ENCODE measurements at places on chromosomes 3 and 15. TPM values are rescaled to one million over a fixed set of nuclear protein-coding genes. Genes with fewer than 3 reads are reported as not detected.

DNA sequence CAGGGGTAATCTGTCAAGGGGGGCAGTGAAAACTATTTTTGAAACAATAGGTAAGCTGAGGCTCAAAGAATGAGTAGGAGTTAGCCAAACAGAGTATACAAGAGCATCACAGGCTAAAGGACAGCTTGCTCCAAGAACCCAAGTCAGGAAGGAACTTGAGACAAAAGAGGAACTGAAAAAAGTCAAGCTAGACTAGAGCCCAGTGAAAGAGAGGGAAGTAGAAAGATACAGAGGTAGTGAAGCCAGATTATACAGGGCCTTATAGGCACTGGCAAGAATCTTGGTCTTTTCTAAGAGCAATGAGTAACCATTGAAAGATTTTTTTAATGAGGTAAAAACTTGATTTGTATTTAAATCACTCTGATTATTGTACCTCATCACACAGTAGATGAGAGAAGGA is 69.9 kb downstream of the FILIP1L start:
- DNase-seq: no peak

GRCh38 chr15:48974882-48975281 is 11.2 kb upstream of the SHC4 start:
- no peak for DNase-seq

Gene CLSTN2
- total RNA-seq: 3.0 TPM

DNA sequence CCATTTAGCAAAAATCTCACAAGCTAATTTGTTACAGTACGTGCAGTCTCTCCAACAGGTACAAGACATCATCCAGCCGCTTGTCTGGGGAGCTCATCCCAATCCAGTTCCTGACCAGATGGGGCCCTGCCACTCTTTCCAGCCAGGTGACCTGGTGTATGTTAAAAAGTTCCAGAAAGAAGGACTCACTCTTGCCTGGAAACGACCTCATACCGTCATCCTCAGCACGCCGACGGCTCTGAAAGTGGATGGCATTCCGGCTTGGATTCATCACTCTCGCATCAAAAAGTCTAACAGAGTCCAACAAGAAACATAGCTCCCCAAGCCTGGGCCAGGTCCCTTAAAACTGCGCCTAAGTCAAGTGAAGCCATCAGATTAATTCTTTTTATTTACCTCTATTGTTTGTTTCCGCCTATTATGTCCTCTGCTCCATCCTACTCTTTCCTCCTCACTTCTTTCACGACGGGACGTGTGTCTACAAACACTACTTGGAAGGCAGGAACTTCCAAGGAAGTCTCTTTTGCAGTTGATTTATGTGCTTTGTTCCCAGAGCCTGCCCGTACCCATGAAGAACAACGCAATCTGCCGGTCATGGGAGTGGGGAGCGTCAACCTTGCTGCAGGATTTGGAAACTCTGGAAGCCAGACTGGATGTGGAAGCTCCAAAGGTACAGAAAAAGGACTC is 37.5 kb downstream of the ZBTB11 start:
- DNase-seq: no peak

DNA sequence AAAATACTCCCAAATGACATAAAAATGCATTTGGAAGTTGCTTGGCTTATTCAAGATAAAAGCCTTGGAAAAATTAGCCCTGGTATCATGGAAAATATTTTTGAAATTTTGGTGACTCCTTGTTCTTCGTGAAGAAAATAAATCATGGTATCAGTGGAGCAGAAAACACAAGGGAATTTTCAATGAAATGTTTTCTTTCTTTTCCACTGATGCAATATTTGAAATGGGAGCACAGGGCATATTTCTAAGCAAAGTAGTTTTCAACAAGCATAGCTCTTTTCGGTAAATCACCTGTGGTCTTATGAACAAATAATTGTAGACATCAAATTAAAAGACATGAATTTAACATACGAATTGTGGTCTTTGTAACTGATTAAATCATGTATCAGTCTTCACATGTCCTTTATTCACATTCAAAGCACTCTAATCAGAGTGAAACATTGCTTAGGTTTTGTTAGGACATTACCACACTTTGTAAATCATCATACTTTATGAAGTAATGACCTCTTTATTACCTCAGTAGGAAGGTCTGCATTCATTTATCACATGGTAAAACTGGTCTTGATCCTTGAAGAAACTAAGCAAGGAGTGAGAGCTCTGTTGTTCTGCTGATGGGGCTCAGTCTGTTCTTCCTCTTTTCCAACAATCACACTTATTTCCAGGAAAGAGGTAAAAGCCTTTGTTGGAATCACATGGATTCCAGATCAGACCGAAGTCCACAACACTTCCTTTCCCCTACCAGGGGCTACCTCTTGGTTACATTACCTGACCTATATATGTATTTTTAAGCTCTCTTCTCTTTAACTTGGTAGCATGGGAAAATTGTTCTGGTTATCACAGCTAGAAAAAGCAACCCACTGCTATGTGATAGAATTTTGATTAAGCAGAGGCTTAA is 413.5 kb upstream of the THBS1 start:
- no peak for DNase-seq

DNA sequence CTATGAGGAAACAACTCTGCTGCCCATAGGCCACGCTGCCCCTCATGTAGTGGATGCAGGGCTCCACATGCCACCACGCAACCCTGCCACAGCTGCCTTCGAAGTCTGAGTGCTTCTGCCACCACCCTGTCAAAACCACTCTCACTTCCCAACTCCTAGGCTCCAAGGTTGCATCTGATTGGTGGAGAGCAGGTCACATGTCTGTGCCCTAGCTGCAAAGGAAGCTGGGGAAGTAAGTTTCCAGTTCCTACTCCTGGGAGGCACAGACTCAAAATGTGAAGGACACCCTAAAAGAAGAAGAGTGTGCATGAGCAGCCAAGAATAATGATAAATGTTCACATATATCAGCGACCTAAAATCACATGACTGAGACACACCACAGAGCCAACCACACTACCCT is 31.9 kb upstream of the TICRR start:
- DNase-seq: no peak

DNA sequence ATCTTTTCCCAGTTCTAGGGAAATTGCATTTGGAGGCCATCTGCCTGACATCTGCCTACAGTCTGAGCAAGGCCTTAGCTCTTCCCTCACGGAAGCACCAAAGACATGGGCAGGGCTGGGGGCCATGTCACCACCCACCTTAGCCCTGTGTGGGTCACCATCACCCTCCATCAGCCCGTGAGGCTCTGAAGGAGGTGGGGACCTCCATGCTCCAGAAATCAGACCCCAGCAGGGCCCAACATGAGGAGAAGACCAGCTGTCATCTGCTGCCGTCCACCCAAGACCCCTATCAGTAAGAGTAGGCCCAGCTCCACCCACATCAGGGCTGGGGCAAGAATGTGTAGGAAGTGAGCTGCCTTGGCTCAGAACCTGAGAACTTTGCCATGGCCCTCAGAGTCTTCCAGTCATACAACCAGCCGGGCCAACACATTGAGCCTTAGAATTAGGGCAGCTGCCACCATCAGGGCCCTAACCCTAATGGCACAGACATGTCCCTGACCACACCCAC is 1.9 kb downstream of the TMIE start:
- DNase-seq: no peak

GRCh38 chr15:38217191-38217595 is 35.4 kb upstream of the SPRED1 start:
- DNase-seq: no peak

GRCh38 chr3:125051715-125052581 is 3.8 kb downstream of the HEG1 start:
- DNase-seq: no peak

DNA sequence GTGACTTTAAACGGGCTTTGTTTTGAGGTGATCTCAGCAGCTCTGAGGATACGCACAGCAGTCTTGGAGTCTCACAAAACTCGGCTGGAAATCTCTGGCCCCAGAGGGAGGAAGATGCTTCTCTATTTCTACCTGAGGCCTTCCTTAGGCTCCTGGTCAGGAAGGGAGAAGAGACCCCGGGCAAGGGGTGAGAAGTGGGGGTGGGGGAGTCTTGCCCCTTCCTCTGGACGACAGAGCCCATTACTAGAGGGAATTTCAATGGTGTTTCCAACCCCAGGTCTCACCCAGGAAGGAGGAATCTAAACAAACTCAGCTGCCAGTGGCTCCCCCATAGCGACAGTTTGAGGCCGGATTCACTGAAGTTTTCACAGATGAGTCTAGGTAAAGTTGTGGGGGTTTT is 37.4 kb upstream of the PCSK6 start:
- no peak for DNase-seq

DNA sequence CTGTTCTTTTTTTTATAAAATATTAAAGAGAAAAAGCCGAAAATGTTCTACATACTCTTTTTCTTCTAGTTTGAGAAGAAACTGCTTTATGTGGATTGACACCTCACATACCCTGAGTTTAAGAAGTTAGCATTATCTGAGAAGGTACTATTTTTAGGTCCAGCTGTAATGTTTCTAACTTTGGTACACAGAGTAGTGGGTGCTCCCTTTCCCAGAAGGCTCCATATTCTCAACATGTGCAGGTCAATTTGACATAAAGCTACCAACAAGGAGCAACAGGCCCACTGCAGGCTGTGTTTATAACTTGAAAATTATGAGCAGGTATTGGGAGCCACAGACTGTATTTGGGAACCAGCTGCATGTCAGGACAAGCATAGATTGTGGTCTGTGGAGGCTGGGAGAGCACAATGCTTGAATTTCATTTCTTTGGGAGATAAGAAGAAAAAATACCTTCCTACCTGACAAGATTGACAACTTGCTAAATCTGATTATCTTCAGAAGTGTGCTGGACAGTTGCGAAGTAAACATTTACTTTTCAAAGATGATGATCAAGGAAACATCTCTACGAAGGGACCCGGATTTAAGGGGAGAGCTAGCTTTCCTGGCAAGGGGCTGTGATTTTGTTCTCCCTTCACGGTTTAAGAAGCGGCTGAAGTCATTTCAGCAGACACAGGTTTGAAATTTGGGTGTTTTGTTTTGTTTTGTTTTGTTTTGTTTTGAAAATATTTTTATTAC is 57.2 kb downstream of the PPP2R3A start:
- DNase-seq: no peak

GRCh38 chr3:128725547-128726022 is 398 bp upstream of the RAB7A start:
- no peak for DNase-seq

Gene FAM107A
- total RNA-seq: 0.22 TPM

Gene OXTR
- 8.4 TPM for total RNA-seq

Gene TUBGCP4
- total RNA-seq: 15.2 TPM

Gene ACVR2B
- total RNA-seq: 4.4 TPM

DNA sequence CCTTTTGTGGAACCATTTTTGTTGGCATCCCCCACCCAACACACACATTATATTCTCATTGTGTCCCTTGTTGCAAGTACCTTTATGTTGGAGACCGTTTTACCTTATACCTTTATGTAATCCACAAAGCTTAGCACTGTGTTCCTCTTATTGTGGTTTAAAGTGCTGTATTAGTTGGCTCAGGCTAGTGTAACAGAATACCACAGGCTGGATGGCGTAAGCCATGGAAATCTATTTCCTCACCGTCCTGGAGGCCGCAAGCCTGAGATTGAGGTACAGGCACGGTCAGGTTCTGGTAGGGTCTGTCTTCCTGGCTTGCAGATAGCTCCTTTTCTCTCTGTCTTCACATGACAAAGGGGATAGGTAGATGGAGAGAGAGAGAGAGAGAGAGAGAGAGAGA is 302.8 kb downstream of the ROBO2 start:
- no peak for DNase-seq

Gene GPR176
- total RNA-seq: 35.4 TPM

GRCh38 chr3:29271475-29271874 is 9.4 kb upstream of the RBMS3 start:
- DNase-seq: no peak

GRCh38 chr3:126677862-126678503 is 23.1 kb upstream of the TXNRD3 start:
- no peak for DNase-seq

Gene ATG7
- 68.5 TPM for total RNA-seq

Gene SLCO2A1
- 0.75 TPM for total RNA-seq

GRCh38 chr3:196419386-196419785 is 12.8 kb downstream of the UBXN7 start:
- DNase-seq: no peak

Gene CGNL1
- total RNA-seq: 2.5 TPM

- no peak for DNase-seq
Observed at GRCh38 chr3:140736863-140737460, 59.1 kb downstream of the TRIM42 start.

GRCh38 chr15:41269887-41270286 is 38.8 kb downstream of the CHP1 start:
- no peak for DNase-seq

DNA sequence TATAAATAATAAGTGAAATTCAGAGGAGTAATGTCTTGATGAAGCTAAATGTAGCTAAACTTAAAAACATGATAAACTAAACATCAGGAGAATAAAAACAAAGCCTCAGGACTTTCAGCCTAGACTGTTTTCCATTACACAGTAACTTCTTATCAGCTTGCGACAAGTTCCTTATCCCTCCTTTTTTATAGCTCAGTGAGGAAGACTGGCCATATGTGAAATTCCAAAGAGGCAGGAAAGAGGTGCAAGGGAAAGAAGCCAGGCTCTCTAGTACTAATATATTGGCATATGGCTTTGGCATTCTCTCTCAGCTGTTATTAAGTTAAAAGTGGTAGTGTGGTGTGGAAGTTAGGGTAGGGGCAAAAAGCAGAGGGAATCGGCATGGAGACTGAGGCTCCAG is 4.4 kb downstream of the COX17 start:
- DNase-seq: no peak

- peak; percentile 90 for DNase-seq
Observed at GRCh38 chr3:162719684-162720341, 1223.2 kb downstream of the OTOL1 start.

DNA sequence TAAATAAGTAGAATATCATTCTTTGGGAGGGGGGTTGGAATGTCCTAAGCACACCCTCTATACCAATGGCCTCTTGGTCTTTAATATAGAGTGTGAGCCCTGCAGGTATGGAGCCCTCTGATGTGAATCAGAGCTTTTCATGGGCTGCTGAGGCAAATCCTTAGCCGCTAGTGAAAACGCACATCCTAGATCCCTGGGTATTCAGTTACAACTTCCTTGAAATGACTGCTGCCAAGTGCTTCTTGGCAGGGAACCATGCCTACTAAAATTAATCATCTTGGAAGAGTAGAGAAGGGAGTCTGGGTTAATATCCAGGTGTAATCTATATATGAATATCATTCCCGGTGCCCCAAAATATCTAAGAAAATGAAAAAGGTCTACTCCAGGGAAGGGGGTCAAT is 109.1 kb downstream of the POLQ start:
- no peak for DNase-seq

Gene GOLGA6L7
- not detected for total RNA-seq

- DNase-seq: no peak
Observed at GRCh38 chr3:71156062-71156665, 427.4 kb downstream of the FOXP1 start.
